ENCODE measurements at places on chromosomes 2 and 18.

- no peak for DNase-seq
Observed at GRCh38 chr2:22450831-22451230, 934.1 kb upstream of the KLHL29 start.

- DNase-seq: no peak
Observed at GRCh38 chr2:119523952-119524694, at the start of gene SCTR. SCTR (minus strand) TSS chr2:119524483; CDS start chr2:119524226, 257 bp downstream.

GRCh38 chr2:65525616-65526231, 93.3 kb upstream of the SPRED2 start:
- no peak for DNase-seq

DNA sequence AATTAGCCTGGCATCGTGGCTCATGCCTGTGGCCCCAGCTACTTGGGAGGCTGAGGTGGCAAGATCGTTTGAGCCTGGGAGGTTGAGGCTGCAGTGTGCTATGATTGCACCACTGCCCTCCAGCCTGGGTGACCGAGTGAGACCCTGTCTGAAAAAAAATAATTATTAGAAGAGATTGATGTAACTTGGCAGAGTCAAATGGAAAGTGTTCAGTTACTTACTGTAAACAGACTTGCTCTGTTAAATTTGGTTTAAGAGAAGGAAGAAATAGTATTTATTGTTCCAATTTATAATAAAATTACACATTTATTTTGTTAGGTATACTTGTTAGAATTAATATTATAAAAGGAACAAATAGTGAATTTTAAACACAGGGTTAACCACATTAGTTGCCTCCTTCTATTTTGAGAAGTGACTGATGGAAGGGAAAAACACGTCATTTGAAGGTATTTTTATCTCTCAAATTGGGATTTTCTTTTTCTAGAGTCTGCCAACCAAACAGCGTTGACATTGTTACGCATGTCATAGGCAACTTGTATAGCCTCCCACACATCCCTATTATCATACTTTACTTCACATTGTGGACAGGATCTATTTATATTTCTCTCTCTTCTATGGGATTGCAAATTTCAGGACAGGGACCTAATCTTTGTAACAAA, 118.8 kb upstream of the B3GNT2 start:
- DNase-seq: no peak

DNA sequence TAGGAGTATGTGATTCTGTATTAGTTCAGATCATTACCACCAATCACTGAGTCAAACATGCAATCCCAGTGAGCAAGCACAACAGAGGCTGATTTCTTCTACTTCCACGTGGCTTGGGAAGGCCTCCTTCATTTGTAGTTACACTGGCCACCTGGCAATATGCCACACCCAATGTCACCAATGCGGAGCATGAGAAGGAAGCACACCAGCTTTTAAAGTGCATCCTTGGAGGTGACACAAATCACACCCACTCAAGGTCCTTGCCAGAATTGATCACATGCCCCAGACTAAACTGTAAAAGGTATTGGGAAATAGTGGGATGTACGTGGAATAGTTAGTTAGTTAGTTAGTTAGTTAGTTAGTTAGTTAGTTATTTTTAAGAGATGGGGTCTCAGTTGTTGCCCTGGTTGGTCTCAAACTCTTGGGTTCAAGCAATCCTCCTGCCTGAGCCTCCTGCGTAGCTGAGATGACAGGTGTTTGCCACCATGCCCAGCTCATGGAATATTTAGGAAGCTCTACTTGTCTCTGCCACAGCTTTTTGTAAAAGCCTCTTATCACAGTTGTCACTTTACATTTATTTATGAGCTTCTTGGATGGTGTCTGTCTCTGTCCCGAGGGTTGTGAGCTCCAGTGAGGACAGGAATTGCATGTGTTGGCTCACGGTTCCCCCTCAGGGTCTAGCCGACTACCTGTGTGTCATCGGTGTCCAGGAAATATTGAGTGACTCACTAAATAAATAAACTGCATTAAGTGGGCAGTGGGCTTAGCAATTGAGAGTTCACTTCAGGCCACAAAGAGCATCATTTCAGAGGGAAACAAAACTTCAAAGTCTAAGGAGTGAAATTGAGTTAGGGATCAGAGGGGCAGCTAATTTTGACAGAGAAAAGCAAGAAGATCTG, 28.1 kb upstream of the CAB39 start:
- no peak for DNase-seq

GRCh38 chr2:210442457-210442856, 34.1 kb downstream of the LANCL1 start:
- no peak for DNase-seq

- DNase-seq: no peak
Observed at GRCh38 chr2:175557810-175558377, 376.4 kb upstream of the ATP5MC3 start.

- DNase-seq: no peak
Observed at GRCh38 chr2:112869258-112869842, 32.8 kb upstream of the IL1B start.

DNA sequence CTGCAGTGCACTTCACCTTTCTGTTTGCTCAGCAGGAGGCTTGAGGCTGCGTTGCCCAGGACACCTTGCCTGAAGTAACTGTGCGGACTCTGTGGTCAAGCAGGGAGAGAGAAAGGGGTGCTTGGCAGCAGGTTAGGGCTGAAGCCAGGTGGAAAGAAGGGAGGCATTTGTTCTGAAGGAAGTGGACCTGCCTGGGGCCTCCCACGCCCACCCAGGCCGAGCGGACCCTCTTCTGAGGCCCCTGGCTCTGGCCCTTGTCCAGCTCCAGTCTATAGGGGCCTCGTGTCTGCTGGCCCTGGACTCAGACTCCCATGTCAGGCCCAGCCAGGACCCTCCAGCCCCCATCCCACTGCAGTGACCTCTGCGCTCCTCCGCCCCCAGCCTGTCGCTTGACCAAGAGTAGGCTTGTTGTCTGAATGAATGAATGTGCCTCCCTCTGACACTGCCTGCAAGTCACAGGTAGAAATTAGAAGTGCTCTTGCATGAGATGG, 2.5 kb downstream of the SNED1 start:
- no peak for DNase-seq

GRCh38 chr18:36377626-36378025, 80.1 kb downstream of the FHOD3 start:
- no peak for DNase-seq

DNA sequence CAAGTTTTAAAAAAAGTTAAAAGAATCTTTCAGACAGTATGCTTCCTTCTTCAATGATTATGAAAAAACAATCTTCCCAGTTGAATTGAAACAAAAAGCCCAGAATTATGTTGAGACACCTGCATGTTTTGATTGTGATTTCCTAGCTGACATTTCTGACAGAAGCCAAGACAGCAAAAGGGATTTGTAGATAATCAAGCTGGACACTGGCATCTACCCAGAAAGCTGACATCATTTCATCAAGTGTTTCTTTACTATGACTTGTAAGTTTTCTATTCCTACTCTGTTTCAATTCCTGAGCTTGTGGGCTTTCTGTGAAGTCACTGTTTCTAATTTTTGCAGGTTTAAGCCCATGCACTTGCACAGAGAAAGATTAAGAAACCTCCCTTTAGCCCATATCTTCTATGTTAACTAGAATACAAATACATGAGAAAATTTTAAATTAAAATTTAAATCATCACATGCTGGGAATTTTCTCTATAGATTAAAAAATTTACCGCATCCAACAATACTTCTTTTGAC, 82.9 kb upstream of the CCDC85A start:
- no peak for DNase-seq

DNA sequence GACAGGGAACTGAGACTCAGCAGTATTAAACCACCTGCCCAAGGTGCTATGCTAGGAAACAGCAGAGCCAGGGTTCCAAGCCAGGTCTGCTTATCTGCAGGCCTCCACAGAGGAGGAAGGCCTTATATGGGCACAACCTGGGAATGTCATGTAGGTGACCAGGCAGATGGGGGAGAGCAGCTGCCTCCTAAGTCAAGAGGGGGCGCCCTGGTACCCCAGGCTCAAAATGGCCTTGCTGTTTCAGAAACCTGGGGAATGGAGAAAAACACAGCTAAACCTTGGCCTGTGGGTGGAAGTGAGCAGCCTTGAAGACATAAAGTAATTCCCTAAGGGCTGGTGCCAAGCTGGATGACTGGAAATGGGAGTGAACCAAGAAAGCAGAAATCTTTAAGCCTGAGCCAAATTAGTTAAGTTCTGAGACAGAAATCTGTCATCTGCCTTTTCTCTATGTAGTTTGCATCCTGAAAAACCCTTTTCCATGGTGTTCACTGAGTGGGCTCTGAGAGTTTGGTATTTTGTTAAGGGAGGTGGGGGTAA, 79.1 kb downstream of the MAPK4 start:
- no peak for DNase-seq

DNA sequence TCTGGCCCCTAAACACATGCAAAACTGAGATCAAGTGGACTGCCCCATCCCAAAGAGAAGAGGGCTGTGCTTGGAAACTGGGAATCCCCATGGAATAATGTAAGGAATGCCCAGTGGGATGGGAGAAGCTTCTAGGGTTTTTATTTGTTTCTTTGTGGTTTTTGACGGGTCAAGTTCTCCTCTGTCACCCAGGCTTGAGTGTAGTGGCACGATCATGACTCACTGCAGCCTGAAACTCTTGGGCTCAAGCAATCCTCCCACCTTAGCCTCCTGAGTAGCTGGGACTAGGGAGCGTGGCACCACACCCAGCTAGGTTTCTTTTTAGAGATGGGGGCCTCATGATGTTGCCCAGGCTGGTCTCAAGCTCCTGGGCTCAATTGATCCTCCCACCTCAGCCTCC, 101.7 kb upstream of the ZSWIM2 start:
- DNase-seq: no peak

DNA sequence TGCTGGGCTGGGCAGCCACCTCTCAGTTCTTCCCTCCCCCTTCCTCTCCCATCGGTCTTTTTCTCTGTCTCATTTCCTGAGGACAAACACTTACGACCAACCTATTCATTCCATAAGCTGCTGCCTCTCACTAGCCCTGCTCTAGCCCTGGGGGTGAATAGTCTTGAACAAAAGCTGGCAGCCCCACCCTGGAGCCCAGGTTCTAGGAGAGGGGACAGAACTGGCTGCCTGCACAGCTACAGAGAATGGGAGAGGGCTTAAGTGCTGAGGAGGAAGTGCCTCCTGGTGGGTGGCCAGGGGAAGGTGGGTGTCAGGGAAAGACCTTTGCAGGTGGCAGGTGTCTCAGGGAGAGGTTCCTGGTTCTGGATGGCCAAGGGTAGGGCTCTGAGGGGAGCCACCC, 22.8 kb downstream of the ANO7 start:
- no peak for DNase-seq

- no peak for DNase-seq
Observed at GRCh38 chr2:164808776-164809175, 32.8 kb downstream of the COBLL1 start.

GRCh38 chr18:70337139-70337972, 48.5 kb downstream of the SOCS6 start:
- no peak for DNase-seq

GRCh38 chr18:24923138-24923537, 428.8 kb downstream of the ZNF521 start:
- no peak for DNase-seq

DNA sequence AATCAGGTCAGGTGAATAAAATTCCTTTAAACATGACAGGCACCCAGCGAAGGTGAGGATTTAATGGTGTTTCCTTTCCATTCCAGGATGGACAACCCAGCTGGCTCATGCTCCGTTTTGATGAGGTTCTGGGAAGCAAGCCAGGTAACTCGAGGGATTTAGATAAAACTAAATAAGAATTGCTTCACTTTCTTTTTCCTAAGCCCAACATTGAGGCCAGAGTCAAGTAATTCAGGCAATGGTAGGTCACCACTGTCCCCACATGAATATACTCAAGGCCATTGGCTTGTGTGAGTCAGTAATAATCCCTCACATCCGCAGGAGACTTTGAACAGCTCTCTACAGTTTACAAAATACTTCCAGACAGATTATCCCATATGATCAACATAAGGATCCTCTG, 16.2 kb upstream of the LRATD1 start:
- no peak for DNase-seq
